ENCODE measurements at places on chromosomes 1 and 21. TPM values are rescaled to one million over a fixed set of nuclear protein-coding genes. Genes with fewer than 3 reads are reported as not detected.
A peak's percentile ranks its signal among the peaks of the same experiment; 100 is the strongest.

The UMODL1 gene
- polyA plus RNA-seq, result 1.4 TPM

GRCh38 chr1:12441414-12442105 lies 176.4 kb downstream of the DHRS3 start:
- DNase-seq, result no peak
- peaks cover 4% of the 10 kb centered on the region for H3K36me3 ChIP-seq
- no peaks in the 10 kb centered on the region for H3K27me3 ChIP-seq
- H3K27ac ChIP-seq, result no peak overlapping the region
- peaks cover 16% of the 10 kb centered on the region for H3K4me1 ChIP-seq

DNA sequence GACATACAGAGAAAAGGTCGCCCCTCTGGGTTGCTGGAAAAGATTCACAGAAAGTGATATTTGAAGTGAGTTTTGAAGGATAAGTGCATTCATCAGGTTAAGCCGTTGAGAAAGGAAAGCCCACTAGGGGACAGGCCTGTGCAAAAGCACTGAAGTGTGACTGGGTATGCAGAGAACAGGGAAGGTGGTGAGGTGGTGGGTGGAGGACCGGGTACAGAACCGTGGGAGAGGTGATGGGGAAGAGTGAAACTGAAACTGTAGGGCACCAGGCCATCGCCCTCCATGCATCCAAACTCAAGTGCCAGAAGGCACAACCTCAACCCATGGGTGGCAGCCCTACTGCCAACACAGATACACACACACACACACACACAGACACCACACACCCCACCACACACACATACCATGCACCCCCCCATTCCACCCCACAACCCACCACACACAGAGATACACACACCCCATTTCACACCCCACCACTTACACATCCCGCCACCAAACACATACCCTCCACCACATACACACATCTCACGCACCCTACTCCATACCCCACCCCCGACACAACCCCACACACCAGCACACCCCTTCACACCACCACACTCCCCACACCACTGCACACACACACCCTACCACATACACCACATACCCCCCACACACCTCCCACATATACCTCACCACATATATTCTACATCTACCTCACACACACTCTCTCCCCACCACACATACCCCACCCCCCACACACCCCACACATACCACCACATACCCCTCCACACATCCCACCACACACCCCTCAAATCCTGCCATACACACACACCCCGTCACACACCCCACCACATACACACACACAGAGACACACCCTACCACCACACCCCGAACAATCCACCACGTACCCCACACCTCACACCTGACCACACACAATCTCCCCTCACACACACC lies 59.0 kb downstream of the TSEN15 start:
- DNase-seq, result no peak
- H3K27me3 ChIP-seq, result no peaks in the 10 kb centered on the region
- no peaks in the 10 kb centered on the region for H3K36me3 ChIP-seq
- no peak overlapping the region for H3K27ac ChIP-seq
- H3K4me3 ChIP-seq, result no peak overlapping the region

DNA sequence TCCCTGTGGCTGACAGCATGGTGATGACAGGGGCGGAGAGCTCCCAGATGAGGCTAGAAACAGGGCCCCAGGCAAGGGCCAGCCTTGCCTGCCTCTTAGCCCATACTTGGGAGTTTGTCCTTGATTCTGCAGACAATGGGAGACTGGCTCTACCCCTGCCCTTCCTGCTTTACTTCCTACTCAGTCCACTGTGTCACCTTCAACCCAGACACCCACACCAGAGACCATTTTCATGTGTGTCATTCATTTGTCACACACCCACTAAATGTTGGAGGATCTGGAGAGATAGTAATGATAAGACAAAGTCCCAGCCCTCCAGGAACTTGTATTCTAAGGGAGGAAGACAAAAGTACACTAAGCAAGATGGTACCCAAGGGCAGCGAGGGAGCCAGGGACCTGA lies 43.7 kb downstream of the SYT6 start:
- no peak for DNase-seq
- no peaks in the 10 kb centered on the region for H3K36me3 ChIP-seq
- no peaks in the 10 kb centered on the region for H3K27me3 ChIP-seq
- H3K27ac ChIP-seq, result no peak overlapping the region
- no peaks in the 10 kb centered on the region for H3K4me1 ChIP-seq

DNA sequence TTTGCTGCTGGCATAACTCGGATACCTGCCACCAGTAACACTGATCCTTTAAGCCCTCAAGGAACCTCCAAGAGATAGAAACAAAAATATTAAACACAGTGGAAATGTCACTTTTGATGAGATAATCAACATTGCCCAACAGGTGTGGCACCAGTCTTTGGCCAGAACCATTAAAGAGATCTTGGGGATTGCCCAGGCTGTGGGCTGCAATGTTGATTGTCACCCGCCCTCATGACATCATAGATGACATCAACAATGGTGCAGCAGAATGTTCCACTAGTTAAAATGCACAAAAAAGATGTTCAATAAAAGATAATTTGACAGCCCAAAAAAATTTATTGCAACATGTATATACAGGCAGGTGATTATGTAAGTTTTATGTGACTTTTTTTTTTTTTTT lies 20.2 kb upstream of the ZMYM1 start:
- no peaks in the 10 kb centered on the region for H3K4me1 ChIP-seq
- H3K36me3 ChIP-seq, result no peaks in the 10 kb centered on the region
- H3K4me3 ChIP-seq, result no peak overlapping the region
- no peak overlapping the region for H3K27ac ChIP-seq
- no peaks in the 10 kb centered on the region for H3K27me3 ChIP-seq
- DNase-seq, result no peak

- H3K4me3 ChIP-seq, result no peak overlapping the region
- H3K27ac ChIP-seq, result no peak overlapping the region
- DNase-seq, result no peak
- no peaks in the 10 kb centered on the region for H3K27me3 ChIP-seq
- H3K36me3 ChIP-seq, result no peaks in the 10 kb centered on the region
- H3K4me1 ChIP-seq, result peaks cover 7% of the 10 kb centered on the region
Observed at GRCh38 chr21:36916718-36917117, 49.8 kb downstream of the HLCS start.

GRCh38 chr1:90724361-90724760 lies 7.3 kb upstream of the BARHL2 start:
- H3K4me1 ChIP-seq, result peaks cover 22% of the 10 kb centered on the region
- no peak overlapping the region for H3K27ac ChIP-seq
- H3K4me3 ChIP-seq, result no peak overlapping the region
- no peaks in the 10 kb centered on the region for H3K36me3 ChIP-seq

The TNFRSF9 gene
- polyA plus RNA-seq, result 12.0 TPM

GRCh38 chr1:82013702-82014101 lies 213.0 kb downstream of the ADGRL2 start:
- H3K27ac ChIP-seq, result no peak overlapping the region
- no peak for DNase-seq
- H3K27me3 ChIP-seq, result no peaks in the 10 kb centered on the region

The LINGO4 gene
- 0.14 TPM for polyA plus RNA-seq

The SPATA21 gene
- polyA plus RNA-seq, result 0.25 TPM

- H3K4me1 ChIP-seq, result no peaks in the 10 kb centered on the region
- no peak overlapping the region for H3K27ac ChIP-seq
- no peaks in the 10 kb centered on the region for H3K36me3 ChIP-seq
- H3K27me3 ChIP-seq, result no peaks in the 10 kb centered on the region
Observed at GRCh38 chr1:75035536-75035935, 98.7 kb upstream of the LHX8 start.

GRCh38 chr1:43832255-43832654 lies 101.3 kb upstream of the ARTN start:
- DNase-seq, result no peak
- peaks cover 37% of the 10 kb centered on the region for H3K4me1 ChIP-seq
- H3K36me3 ChIP-seq, result no peaks in the 10 kb centered on the region
- H3K27ac ChIP-seq, result no peak overlapping the region
- H3K4me3 ChIP-seq, result no peak overlapping the region
- no peaks in the 10 kb centered on the region for H3K27me3 ChIP-seq

DNA sequence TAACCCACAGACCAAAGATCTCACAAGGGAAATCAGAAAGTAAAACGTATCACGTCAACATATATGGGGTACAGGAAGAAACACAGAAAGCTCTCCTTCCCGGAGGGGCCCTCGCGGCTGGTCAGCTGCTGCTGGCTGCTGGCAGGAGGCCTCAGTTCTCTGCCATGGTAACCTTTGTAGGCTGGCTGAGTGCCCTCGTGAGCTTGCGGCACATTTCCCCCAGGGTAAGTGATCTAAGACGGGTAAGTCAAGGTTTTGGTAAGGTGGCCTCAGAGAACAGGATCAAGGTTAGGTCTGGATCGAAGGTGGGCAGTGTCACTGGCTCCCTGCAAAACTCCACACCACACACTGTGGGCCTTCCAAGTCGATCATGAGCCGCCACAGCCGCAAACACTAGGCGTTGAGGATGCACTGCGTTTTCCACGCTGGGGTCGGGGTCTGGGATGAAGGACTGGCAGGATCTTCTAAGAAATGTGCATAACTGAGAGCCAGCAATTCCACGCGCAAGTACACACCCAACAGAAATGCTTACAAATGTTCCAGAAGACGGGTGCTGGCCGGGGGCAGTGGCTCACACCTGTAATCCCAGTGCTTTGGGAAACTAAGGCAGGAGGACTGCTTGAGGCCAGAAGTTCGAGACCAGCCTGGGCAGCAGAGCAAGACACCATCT lies 33.9 kb downstream of the WDR4 start:
- DNase-seq, result no peak
- no peaks in the 10 kb centered on the region for H3K27me3 ChIP-seq
- no peak overlapping the region for H3K27ac ChIP-seq
- peaks cover 76% of the 10 kb centered on the region for H3K36me3 ChIP-seq

GRCh38 chr1:22024485-22025367 lies 23.3 kb downstream of the CELA3A start:
- no peak for DNase-seq
- H3K4me3 ChIP-seq, result peak overlapping the region; percentile 98
- H3K27me3 ChIP-seq, result no peaks in the 10 kb centered on the region
- no peaks in the 10 kb centered on the region for H3K36me3 ChIP-seq

The SUSD4 gene
- polyA plus RNA-seq, result 5.2 TPM

GRCh38 chr1:236450779-236451178 lies 56.7 kb downstream of the EDARADD start:
- no peaks in the 10 kb centered on the region for H3K36me3 ChIP-seq
- no peak for DNase-seq
- H3K4me3 ChIP-seq, result no peak overlapping the region
- H3K27ac ChIP-seq, result no peak overlapping the region
- H3K27me3 ChIP-seq, result no peaks in the 10 kb centered on the region
- H3K4me1 ChIP-seq, result no peaks in the 10 kb centered on the region

- DNase-seq, result no peak
- no peak overlapping the region for H3K27ac ChIP-seq
- no peaks in the 10 kb centered on the region for H3K27me3 ChIP-seq
- H3K4me3 ChIP-seq, result no peak overlapping the region
- no peaks in the 10 kb centered on the region for H3K36me3 ChIP-seq
Observed at GRCh38 chr1:227938276-227938675, 9.5 kb downstream of the WNT9A start.

The KRTAP11-1 gene
- 0.16 TPM for polyA plus RNA-seq
